Activated CD8-positive, alpha-beta T cell treated with anti-CD3 and anti-CD28 coated beads for 36 hours (primary cell): ENCODE measurements at places on chromosomes 2 and 18. TPM values are rescaled to one million over a fixed set of nuclear protein-coding genes. Genes with fewer than 3 reads are reported as not detected.

TWIST2 gene
- not detected for total RNA-seq

ORC2 gene
- total RNA-seq: 59.2 TPM

SERPINB10 gene
- not detected for total RNA-seq

TDRD15 gene
- not detected for total RNA-seq

NEURL3 gene
- total RNA-seq: not detected

ZNF521 gene
- total RNA-seq: not detected

IL36A gene
- not detected for total RNA-seq

UGT1A9 gene
- total RNA-seq: not detected

DSG2 gene
- total RNA-seq: 0.43 TPM

PLGLB1 gene
- 1.3 TPM for total RNA-seq

MALL gene
- not detected for total RNA-seq

CDH19 gene
- not detected for total RNA-seq

SMYD1 gene
- total RNA-seq: not detected

LBX2 gene
- 0.36 TPM for total RNA-seq

CYRIA gene
- 0.70 TPM for total RNA-seq

SPEG gene
- total RNA-seq: 2.3 TPM

CNDP1 gene
- not detected for total RNA-seq

KCNG3 gene
- total RNA-seq: 2.1 TPM

LOXL3 gene
- 0.60 TPM for total RNA-seq

EFEMP1 gene
- not detected for total RNA-seq
